Calu3 (cell line): ENCODE measurements at places on chromosomes 2 and 18. TPM values are rescaled to one million over a fixed set of nuclear protein-coding genes. Genes with fewer than 3 reads are reported as not detected.

DNA sequence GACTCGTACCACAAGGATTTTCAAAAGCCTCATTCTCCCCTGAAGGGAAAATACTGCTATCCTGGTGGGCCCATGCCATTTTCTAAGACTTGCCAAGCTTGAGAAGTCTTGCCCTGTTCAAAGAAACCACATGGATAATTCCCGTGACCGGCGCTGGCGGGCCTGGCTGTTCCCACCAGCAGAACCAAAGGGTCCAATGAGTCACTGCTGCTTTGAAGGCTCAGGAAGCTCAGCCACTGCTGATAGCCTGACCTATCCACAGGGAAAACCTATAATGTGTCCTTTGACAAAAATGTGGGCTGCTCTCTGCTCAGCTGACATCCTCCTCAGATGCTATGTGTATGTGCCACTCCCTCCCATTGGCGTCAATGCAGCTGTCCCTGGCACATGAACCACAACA lies 137.9 kb upstream of the RAB12 start:
- H3K27me3 ChIP-seq, result peaks cover 94% of the 10 kb centered on the region
- H3K4me3 ChIP-seq, result no peak overlapping the region
- H3K36me3 ChIP-seq, result no peaks in the 10 kb centered on the region
- no peaks in the 10 kb centered on the region for H3K4me1 ChIP-seq

DNA sequence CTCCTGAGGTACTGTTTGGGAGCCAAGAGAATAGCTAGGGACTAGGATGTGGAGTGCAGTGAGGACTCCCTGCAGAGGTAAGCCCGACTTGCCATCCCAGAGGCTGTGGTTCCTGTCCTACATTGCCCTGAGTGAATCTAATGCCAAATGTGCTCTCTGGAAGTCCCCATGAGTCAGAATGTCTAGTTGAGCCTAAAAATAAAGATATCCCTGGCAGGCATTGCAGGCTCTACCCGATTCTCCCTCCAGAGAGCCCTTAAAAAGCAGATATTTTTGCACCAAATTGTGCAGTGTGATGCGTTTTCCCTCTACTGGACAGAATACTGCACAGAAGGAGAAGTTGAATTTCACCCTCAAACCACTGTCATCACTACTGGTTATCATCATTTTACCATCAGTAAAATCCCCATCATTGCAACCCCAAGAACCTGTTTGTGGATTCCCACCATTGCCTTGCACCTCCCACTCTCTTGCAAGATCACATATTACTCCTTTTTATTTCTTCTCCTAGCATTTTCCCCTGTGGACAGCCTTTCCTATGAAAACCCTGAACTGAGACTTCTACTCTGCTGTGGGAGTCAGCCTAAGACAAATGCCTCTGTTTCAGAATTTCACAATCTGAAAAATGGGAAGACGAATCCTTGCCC lies 98.0 kb downstream of the MARCHF4 start:
- H3K27ac ChIP-seq, result no peak overlapping the region
- no peak for DNase-seq

The C2orf80 gene
- not detected in 2 replicates for total RNA-seq

GRCh38 chr2:234322766-234323465 lies 174.0 kb downstream of the ARL4C start:
- H3K4me3 ChIP-seq, result no peak overlapping the region
- no peaks in the 10 kb centered on the region for H3K4me1 ChIP-seq
- H3K27me3 ChIP-seq, result no peaks in the 10 kb centered on the region
- no peak overlapping the region for H3K27ac ChIP-seq

DNA sequence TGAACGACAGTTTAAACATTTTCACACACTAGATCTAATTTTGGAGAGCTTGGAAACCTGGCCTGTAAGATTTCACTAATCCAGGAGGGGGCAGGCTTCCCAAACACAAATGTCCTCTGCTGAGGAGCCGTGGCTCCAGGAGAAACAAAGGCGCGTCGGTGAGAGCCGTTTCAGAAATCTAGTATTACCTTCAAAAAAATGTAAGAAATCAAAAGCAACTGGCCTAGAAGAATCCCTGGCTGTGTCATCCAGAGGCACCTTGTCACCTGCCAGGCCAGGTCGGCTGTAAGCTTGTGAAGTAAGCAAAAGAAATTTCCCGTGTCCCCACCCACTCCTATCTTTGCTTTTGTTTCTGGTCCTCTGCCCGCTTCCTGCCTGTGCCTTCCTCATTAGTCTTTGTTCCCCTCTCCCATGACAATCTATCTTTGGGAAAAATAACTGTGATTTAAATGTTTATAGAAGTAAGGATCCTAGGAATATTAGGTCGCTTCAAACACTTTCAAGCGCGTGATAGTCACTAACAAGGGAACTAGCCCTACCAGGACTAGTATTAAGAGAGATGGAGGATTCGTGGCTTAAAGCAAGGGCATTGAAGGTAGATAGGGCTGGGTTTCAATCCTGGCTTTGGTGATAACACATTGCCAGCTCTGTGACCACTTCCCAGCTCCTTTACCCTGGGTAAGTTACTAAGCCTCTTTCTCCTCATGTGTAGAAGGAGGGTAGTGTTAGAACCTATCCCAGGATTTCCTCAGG lies 99.5 kb upstream of the STK39 start:
- H3K4me1 ChIP-seq, result peaks cover 20% of the 10 kb centered on the region
- H3K36me3 ChIP-seq, result peaks cover 4% of the 10 kb centered on the region
- H3K27ac ChIP-seq, result peak overlapping the region; percentile 62
- H3K4me3 ChIP-seq, result peak overlapping the region; percentile 70

GRCh38 chr2:227696990-227697679 lies 20.7 kb downstream of the SLC19A3 start:
- no peak overlapping the region for H3K4me3 ChIP-seq
- no peak overlapping the region for H3K27ac ChIP-seq
- peaks cover 16% of the 10 kb centered on the region for H3K4me1 ChIP-seq
- H3K36me3 ChIP-seq, result peaks cover 59% of the 10 kb centered on the region
- no peak for DNase-seq
- H3K27me3 ChIP-seq, result no peaks in the 10 kb centered on the region

DNA sequence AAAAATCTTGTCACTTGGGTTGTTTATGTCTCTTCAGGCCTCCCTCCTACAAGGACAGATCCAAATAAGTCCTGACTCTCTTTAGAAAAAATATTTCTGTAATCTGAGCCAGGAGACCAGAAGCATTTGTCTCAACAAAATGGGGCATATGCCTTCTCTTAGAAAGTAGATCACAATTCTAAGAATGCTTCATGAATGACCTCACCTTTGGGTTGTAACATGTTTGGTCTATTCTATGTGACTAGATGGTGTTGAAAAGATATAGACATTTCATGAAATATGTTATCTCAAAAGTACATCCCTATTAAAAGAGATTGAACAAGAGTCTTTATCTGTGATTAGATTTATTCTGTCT lies 159.0 kb upstream of the SETBP1 start:
- no peak overlapping the region for H3K4me3 ChIP-seq
- no peaks in the 10 kb centered on the region for H3K27me3 ChIP-seq
- H3K27ac ChIP-seq, result no peak overlapping the region
- peaks cover 18% of the 10 kb centered on the region for H3K4me1 ChIP-seq
- no peak for DNase-seq

The CCDC142 gene
- 29.9 and 30.4 TPM in 2 replicates for total RNA-seq

DNA sequence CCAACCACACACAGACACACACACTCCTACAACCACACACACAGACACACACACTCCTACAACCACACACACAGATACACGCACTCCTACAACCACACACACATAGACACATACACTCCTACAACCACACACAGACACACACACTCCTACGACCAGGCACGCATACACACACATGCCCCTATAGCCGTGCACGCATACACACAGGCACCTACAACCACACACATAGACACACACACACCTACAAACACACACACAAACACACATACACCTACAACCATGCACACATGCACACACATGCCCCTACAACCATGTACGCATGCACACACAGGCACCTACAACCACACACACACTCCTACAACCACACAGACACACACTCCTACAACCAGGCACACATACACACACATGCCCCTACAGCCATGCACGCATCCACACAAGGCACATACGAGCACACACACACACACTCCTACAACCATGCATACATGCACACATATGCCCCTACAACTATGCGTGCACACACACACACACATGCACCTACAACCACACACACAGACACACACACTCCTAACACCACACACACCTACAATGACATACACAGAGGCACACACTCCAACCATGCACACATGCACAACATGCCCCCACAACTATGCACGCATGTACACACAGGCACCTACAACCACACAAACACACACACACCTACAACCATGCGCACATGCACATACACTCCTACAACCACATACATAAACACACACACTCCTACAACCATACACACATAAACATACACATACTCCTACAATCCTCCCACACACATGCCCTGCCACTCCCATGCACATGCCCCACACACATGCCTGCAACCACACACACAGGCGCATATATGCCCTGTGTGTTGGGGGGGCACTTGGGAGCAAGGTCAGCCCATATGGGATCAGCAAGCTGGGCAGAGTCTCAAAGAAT lies 19.1 kb upstream of the TEX51 start:
- H3K36me3 ChIP-seq, result no peaks in the 10 kb centered on the region
- H3K27me3 ChIP-seq, result no peaks in the 10 kb centered on the region
- no peak overlapping the region for H3K27ac ChIP-seq
- H3K4me1 ChIP-seq, result no peaks in the 10 kb centered on the region

The CD8B gene
- total RNA-seq, result not detected in 2 replicates

The CCDC141 gene
- 0.07 and 0.34 TPM in 2 replicates for total RNA-seq

The RNF152 gene
- 1.0 TPM in 2 replicates for total RNA-seq

DNA sequence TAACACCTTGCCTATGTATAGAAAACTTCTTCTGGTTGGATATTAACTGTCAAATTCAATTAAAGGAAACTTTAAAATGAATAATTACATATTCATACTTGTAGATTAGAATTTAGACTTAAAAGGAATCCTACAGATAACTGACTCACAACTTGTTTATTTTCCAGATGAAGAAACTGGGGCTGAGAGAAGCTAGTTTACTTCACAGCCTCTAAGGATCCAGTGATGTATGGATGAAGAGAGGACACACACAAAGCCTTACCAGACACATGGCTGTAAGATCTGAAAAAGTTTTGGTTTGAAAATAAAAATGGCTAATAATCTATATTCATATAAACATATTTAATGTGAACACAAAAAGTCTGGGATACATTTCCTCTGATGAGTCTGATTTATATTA lies 72.3 kb downstream of the PRELID3A start:
- H3K4me1 ChIP-seq, result no peaks in the 10 kb centered on the region
- H3K27ac ChIP-seq, result no peak overlapping the region
- peaks cover 21% of the 10 kb centered on the region for H3K36me3 ChIP-seq
- no peak overlapping the region for H3K4me3 ChIP-seq
- no peak for DNase-seq

DNA sequence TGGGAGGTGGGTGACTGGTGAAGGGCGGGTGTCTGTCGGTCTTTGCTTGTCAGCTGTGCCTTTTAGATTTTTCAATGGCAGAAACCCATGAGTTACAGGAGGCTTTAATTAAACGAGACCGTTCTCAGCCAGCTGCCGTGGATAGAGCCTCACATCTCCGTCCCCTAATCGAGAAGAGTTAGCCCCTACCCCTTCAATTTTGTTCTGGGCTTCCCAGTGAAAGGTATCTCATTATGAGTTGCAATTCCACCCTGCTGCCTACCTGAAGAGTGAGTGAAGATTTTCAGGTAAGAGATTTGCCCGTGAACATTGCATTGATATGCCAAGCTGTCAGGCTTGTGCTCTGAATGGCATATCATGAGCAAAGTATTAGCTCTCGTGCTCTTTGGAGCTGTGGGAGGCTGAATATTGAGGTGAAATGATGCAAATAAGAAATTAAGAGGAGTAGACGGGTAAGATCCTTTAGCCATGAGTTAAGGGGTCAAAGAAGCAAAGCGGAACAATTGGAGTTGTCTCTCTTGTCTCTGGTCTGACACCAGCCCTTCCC lies 118.7 kb upstream of the MSTN start:
- H3K4me1 ChIP-seq, result peaks cover 15% of the 10 kb centered on the region
- no peak for DNase-seq
- no peaks in the 10 kb centered on the region for H3K27me3 ChIP-seq

The AFF3 gene
- total RNA-seq, result not detected in 2 replicates

DNA sequence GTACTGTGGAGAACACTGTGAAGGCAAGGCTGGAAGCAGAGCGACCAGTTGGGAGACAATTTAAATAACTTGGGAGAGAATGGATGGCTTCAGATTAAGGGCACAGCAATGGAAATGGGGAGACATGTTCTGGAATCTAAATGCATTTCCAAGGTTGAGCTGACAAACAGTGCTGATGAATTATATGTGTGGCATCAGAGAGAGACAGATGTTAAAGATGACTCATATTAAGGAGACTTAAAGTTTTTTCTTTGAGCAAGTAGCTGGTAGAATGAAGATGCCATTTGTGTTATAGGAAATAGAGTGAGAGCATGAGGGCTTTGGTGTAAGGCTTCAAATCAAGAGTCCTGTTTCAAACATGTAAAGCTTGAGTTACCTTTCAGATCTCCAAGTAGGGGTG lies 441.8 kb downstream of the SETBP1 start:
- H3K36me3 ChIP-seq, result no peaks in the 10 kb centered on the region
- DNase-seq, result no peak
- H3K27ac ChIP-seq, result no peak overlapping the region
- no peaks in the 10 kb centered on the region for H3K4me1 ChIP-seq
- no peak overlapping the region for H3K4me3 ChIP-seq
- no peaks in the 10 kb centered on the region for H3K27me3 ChIP-seq

DNA sequence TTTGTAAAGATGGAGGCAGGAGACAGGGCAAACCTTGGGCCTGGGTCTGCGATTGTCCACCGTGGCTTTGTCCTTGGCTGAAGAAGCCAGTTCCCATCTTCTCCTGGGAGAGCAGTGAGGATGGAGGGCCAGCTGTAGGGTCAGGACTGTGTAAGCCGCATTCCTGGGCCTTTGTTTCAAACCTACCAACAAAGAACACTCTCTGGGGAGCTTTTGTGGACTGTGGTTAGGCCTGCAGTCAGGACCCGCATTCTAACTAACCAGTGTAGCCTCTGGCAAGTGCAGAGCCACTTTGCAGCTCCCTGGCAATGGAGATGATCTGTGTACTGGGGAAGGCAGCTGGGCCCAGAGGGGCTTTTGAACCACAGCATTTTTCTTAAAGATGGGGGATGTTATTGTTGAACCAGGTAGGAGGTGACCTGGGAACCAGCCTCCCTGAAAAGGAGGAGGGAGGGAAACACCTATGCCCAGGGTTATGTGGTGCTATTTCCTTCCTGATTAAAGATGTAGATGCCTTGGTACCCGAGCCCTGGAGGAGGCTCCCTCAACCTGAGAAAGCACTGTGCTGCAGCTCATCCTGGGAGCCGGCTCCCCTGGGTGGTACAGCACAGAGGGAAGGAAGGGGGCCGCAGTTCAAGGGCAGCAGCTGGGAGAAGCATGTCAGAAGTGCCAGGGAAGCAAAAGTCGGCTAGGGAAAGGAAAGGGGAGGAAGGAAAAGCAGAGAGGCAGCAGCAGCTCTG lies 12.7 kb upstream of the SMAD4 start:
- DNase-seq, result no peak
- H3K4me1 ChIP-seq, result no peaks in the 10 kb centered on the region
- no peaks in the 10 kb centered on the region for H3K36me3 ChIP-seq
- H3K4me3 ChIP-seq, result no peak overlapping the region
